ENCODE measurements at places on chromosomes 13 and 19.

GRCh38 chr19:7993560-7993959 is 11.9 kb downstream of the ELAVL1 start:
- DNase-seq, result no peak

DNA sequence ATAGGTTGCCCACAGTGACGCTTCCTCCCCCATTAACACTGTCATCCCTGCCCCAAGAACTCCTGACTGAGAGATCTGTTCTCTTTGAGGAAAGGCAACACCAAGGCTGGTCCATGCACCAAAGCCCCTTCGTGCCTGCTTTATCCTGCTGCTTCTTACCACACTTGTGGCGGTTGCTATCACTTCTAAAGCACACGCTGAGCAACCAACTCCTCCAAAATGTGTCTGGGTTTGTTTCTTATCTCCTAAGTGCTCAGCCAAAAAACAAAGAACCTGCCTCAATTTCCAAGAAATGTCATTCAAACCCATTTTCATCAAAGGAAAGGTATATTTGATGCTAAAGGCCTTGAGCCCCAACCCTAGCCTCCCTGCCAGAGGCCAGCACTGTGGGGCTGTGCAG is 14.6 kb downstream of the ATP7B start:
- peak; percentile 65 for DNase-seq

- DNase-seq, result no peak
These were observed 9.0 kb upstream of the CIRBP start for GRCh38 chr19:1259876-1260748.

DNA sequence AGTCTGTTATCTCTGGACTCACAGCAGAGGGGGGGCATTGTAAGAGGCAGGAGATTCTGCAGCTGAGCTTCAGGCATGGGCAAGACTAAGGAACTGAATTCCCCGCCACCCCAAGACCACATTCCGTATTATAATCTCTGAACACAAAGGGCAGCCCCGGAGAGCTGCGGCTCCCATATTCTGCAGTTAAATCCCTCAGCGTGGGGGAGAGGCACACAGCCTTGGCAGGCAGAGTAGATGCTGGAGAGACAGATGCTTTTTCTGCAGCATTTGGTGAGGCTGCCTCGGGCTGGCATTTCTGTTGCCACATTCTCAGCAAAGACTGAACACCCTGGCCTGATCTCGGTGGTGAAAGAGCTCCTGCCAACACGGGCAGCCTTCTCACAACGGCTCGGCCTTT is 12.9 kb downstream of the CHAF1A start:
- no peak for DNase-seq

DNA sequence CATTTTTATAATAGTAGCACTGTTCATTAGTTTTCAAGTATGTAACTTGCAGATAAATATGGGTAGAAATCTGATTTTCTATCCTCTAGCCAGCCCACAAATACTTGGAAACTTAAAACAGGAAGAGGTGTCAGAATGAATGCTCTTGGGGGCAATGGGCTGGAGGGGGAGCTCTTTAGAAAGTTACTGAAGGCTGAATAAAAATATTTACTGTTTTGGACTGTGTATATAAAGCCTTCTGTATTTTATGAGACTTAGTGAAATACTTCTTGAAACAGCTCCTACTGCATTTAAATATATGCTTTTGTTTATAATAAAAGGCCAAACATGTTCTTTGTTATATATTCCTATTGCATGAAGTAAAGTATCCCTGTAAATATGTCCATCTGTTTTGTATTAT is 138.8 kb downstream of the RGCC start:
- no peak for DNase-seq

GRCh38 chr19:33375837-33376159 is 2.3 kb downstream of the CEBPG start:
- DNase-seq, result no peak

DNA sequence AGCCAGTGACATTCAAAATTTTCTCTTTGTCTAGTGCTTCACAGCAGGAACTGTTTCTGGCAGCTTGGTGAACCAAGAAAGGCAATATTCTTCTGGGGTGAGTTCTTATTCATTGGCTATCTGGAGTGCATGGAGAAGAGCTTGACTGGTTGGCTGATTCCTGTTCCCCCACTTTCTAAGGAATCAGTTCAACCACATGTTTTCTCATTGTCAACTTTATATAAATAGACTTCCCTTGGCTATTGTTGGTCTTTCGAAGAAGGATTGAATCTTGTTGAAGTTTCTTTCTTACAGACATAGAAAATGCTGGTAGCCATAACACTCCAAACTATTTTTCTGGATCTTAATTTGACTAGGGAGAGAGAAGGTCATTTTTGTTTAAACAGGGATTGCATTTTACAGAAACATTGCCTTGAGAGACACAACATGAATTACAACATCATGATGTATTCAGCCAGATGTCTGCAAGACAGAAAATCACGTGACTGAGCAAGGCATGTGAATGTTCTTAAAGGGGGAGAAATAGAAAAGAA is 85.2 kb downstream of the EDNRB start:
- no peak for DNase-seq

GRCh38 chr19:15390814-15391213 is 11.2 kb upstream of the AKAP8 start:
- no peak for DNase-seq

DNA sequence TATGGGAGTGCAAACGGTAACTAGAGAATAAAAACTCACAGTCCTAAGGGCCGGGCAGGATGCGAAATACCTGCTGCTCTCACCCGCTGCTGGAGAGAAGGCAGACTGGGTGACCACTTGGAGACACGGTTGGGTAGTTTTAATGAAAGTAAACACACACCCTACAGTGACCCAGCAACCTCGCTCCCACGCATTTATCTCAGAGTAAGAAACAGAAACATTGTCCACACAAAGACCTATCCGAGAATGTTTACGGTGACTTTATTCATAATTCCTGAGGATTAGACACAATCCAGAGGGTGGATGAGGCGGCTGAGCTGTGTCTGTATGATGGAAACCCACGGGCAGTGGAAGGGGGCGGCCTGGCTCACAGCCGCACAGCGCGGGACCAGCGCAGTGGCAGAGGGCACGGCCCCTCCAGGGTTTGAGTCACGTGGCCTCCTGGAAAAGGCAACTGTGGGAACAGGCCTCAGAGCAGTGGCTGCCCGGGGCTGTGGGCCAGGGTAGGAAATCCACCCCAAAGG is 73.5 kb upstream of the C13orf46 start:
- DNase-seq, result no peak

GRCh38 chr13:29771247-29771646 is 79.2 kb downstream of the UBL3 start:
- peak; percentile 30 for DNase-seq

DNA sequence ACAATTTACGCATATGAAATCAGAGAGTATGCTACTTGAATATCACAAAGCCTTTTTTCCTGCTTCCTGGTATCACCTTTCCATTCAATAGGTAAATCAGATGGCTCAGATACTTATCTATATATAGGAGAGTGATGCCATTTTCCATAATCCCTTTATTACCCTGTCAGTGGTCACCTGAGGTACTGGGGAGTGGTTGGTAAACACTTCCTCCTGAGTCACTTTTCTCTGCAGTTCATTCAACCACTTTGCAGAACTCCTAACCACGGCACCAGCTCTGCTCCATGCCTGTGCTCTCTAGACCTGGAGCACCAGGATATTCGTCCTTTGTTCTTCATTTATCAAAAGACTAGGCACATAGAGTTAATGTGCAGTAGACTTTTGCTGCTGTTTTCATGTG is 748.5 kb upstream of the KLHL1 start:
- DNase-seq, result no peak

DNA sequence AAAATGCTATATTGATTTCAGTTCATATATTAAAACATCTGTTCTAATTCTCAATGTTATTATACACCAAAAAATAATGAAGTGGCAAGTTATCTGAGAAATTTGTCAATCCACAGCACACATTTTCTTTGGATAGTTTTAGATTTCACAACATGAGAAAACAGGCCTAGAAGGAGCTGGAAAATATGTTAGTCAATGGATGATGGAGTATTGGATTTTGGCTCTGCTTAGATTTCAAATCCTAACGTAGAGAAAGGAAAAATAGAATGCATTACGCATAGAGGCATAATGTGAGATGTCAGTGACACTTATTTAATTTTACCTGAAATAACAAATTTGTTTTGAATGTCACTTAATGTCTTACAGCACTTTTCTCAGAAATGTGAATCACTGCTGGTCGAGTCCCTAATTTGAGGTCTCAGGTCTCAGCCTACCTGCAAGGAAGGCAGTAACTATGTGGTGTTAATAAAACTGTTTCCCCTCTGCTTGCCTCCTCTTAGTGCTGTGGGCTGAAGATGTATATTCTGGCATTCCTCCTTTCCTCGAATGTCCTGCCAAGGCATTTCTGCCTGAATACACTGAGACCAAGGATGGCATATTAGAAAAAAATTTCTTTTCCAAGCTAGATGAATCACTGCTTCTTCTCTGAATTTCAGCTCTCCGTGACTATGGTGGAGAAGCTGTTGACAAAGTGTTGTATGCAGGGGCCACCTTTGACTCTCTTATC is 232.4 kb downstream of the POSTN start:
- DNase-seq, result no peak

GRCh38 chr19:35168196-35168595 is 13.7 kb downstream of the FXYD5 start:
- DNase-seq, result no peak

GRCh38 chr19:30227661-30228112 is 144.5 kb upstream of the ZNF536 start:
- DNase-seq, result no peak

DNA sequence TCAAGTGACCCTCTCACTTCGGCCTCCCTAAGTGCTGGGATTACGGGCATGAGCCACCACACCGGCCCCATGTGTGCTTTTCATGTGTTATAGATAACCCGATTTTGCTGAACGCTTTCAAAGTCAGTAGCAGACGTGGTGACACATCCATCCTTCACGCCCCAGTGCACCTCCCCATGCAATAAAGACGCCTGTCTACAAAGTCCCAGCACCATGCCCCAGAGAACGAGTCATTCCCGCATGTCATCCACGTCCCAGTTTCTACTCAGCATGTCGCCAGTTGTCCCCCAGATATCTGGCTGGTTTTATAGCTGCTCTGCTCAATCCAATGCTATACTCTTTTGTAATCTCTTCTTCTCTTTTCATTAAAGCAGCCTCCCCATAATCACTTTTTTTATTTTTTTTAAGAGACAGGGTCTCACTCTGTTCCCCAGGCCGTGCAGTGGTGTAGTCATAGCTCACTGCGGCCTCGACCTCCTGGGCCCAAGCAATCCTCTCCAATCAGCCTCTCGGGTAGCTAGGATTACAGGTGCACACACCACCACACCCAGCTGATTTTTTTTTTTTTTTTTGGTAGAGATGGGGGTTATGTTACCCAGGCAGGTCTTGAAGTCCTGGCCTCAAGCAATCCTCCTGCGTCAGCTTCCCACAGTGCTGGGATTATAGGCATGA is 42.5 kb downstream of the DNM2 start:
- no peak for DNase-seq

GRCh38 chr13:62702502-62702901 is 1286.9 kb upstream of the PCDH20 start:
- no peak for DNase-seq

GRCh38 chr19:4053423-4054324 is 13.0 kb downstream of the ZBTB7A start:
- no peak for DNase-seq

DNA sequence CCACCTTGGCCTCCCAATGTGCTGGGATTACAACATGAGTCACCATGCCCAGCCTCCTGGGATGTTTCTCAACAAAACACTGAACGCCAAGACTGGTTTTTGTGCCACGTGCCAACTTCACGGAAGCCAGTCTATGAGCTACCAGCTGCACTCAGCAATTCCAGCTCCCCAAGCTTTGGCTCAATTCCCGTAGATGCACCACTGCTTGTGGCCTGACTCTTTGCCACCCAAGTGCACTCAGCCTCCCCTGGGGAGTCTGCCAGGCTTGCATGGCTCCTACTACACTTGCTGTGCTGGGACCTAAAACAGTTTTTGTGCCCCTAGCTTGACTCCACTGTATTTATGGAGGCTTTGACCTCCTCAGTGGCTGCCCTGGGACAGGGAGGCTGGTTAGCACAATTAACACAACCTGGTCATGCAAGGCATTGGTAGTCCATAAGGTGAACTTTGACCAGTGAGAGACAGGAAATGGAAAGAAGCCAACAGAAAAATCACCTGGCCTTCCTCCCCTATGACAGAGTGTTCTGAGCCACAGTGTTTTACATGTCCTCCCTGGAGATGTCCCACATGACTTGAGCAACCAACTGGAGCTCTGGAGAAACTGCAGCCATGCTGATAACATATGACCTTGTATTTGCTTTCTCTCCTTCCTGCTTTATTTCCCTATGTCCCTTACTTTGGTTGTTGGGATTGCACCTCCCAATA is 1173.1 kb downstream of the UQCRFS1 start:
- no peak for DNase-seq

DNA sequence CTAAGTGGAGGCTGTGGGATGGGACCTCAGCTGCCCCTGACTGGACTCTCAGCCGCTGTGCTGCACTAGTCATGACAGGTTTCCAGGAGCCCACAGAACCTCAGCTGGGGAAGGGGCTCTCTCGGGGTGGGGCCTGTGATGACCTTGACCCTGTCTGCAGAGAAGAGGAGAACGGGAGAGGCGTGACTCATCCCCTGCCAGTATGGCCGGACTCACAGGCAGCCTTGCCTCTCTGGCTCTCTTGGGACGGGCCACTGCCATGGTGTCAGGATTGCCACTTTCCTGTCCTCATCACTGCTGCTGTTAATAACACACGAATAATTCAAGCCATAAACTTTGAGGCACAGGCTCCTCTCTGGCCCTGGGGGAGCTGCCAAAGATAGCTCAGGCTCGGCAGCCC is 295.3 kb downstream of the UQCRFS1 start:
- no peak for DNase-seq

GRCh38 chr19:6199240-6199994 is 64.0 kb downstream of the ACSBG2 start:
- peak; percentile 99 for DNase-seq

DNA sequence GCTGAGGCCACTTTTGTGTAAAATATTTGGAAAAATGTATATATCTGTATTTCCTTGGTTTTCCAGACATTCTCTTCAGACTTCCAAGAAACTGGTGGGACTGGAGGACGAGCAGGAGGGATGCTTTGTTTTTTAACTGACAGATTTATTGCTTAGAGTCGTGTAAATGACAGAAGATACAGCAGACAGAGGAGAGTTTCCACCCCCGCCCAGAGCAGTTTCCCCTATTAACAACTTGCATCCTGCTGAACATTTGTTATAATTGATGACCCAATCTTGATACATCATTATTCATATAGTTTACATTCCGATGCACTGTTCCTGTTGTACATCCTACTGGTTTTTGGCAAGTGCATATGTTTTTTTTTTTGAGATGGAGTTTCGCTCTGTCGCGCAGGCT is 7.1 kb upstream of the DOCK6 start:
- DNase-seq, result no peak

GRCh38 chr19:32203161-32203560 is 142.2 kb upstream of the ZNF507 start:
- DNase-seq, result no peak

GRCh38 chr19:13579388-13580060 is 73.2 kb upstream of the CACNA1A start:
- no peak for DNase-seq

GRCh38 chr13:40477623-40478608 is 188.5 kb downstream of the FOXO1 start:
- DNase-seq, result no peak

Data from hematopoietic multipotent progenitor cell treated with erythropoietin and hydrocortisone succinate and interleukin-3 and kit ligand, for 15 days (in vitro differentiated cells).